ENCODE measurements at places on chromosomes 2 and 18.

DNA sequence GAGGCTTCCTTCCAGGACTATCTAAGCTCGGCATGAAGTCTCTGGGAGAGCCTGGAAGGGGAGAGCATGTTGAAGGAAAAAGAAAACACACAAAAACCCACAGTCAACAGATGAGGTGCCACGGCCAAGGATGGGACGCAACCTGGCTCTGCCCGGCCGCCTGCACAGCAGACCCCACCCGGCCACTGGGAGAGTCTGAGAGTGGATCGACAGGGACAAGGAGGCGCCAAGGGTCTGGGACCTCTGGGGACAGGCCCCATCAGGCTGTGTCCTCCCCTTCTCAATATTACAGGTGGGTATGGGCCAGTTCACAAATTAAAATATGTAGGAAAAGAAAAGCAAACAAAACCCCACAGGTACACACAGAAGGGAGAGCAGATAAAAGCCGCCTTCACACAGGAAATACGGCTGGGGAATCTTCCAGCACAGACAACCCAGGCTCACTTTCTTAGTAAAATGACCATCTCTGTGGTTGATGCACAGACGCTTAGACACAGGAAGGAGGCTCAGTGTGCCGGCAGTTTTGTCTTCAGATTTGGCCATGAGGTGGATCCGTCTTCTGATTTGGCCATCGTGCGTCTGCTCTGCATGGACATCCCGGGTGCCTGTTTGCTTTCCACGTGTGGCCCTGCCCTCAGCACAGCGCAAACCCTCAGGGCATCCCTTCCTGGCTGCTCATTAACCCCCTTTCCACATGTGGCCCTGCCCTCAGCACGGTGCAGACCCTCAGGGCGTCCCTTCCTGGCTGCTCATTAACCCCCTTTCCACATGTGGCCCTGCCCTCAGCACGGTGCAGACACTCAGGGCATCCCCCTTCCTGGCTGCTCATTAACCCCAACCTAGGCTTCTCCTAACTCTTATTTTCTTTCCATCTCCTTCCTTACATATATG is 138.4 kb downstream of the EIPR1 start:
- no peak for DNase-seq

GRCh38 chr2:72893594-72894319 is 6.5 kb downstream of the SPR start:
- no peak for DNase-seq

- DNase-seq = no peak
Measured at GRCh38 chr2:230777721-230778120, 65.1 kb downstream of the CAB39 start.

DNA sequence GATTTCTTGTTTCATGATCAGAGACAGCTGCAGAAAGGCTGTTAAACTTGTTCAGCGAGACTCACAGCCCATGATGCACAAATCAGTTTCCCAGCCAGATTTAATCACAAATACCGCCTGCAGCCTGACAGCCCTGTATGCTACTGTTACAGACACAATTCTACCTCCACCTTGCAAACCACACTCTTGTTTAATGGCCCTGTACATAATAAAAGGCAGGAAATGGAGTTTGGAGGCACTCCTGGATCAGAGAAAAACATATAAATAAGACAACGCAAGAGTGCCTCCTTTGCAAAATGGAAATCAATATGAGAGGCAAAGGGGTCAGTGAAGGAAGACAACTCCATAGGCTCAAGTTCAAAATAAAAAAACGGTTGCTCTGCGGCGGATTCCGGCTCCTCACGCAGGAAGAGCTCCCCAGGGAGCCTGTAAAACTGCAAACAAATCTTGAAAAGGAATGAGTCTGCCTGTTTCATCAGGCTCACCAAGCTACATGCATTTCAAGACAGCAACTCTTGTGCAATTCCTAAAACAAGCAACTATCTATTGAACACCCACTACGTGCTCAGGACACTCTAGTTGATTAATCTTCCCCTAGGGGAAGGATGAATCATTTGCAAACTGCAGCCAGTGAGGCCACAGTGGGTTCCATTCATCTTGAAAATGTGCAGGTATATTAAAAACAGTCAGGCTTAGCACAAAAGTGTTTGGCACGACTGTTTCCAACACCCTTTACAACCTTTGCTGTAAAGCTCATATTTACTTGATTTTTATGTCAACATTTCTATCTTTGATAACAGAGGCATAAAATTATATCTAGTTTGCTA is 37.5 kb downstream of the TBC1D8 start:
- no peak for DNase-seq

Data from stimulated activated CD4-positive, alpha-beta T cell treated with anti-CD3 and anti-CD28 coated beads, TNF-alpha, amount 100 ng/mL, for 1 hour (primary cell).